ENCODE measurements at places on chromosomes 2 and 18.
A peak's percentile ranks its signal among the peaks of the same experiment; 100 is the strongest.

DNA sequence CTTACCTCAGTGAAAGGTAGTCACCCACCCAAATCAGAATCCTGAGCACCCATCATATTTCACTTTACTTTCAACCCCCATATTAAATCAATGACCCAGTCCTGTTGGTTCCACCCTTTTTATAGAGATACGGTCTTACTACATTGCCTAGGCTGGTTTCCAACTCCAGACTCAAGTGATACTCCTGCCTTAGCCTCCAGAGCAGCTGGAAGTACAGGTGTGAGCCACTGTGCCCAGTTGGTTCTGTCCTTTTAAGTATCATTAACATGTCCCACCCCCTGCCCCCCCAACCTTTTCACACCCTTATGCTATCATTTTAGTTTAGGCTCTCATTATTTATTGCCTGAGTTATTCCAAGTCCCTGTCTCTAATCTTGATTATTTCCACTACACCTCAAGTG, 28.7 kb downstream of the MSH6 start:
- no peak for DNase-seq

DNA sequence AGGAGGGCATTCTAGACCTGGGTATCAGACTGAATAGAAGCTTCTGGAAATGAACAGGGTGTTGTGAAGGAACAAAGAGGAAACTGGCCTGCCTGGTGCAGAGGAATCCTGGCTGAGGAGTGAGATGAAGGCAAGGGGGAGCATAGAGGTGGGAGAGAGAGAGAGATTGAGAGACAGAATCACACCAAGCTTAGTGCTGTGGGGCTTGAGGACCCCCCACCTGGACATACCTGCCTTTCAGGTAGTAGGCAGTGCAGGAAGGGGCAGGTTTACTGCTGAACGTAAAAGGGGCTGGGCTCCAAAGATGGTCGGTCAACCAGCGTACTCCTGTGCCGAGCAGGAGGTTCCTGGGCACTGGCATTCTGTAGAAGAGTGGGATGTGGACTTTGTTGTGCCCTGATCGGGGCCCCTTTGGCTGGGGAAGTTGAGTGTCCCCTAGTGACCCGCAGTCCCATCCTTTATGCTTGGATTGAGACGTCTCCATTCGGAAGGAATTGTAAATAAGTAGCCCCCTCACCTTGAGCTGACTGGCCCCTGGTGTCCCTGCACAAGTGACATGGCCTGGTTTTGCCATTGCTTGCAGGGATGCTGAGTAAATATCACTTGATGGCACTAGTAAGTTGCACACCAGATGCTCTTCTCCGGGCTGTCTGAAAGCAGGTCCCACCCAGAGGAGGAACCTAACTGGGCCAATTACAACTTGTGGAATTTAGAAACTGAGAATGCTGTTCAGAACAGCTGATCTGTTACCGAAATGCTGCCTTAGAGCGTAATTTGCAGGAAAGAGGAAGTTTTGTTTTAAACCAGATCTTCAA, 1.4 kb downstream of the UBE2F start:
- peak; percentile 31 for DNase-seq

GRCh38 chr2:67645280-67646138, 248.4 kb downstream of the ETAA1 start:
- no peak for DNase-seq

DNA sequence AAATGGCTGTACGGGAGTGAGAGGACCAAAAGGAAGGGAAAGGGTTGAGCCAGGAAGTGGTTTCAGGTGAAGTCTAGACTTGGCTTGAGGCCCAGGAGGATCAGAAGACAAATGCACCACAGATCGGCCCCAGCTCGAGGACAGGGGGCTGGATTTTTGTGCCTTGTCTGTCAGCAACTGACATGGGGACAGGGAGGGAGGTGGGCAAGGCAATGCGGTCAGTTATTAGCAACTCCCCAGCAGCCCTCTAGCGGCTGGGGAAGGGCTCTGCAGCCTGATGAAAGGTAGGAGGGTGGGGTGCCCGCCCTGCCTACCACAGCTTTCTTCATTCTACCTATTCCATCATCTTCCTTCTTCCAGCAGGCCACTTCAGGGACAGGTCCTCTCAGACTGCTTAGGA, 50.0 kb downstream of the CPO start:
- no peak for DNase-seq

DNA sequence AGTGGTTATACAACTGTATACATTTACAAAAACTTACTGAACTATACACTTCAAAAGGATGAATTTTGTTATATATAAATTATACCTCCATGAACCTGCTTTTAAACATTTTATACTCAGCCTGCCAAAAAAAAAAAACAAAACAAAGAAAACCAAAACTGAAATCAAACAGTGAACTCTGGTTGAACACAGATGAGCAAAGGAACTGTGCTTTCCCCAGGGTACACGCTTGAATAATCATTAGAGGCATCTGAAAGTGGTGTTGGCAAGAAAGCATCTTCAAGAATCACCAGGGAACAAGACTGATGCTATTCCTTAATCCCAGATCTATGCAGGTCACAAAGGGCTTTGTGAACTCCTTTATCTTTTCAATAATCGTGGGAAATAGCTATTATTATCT, 77.0 kb upstream of the LYPD1 start:
- DNase-seq = no peak

DNA sequence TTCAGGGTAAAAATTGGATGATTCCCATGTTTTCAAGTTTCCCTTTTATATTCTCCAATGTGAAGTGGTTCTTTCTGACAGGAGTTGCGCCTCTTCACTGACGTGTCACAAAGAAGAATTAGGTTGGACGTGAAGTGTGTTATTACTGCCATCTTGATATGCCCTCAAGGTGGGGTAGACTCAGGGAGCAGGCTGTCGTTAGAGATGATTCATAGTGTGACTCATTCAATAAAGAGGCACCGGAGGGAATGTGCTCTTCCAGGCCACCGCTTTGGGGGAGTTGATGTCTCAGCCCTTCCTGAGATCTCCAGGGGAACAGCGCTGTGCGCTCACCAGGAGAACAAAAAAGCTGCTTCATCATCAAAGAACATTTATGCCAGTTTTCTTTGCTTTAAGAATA, 3.6 kb upstream of the DGKD start:
- DNase-seq = no peak

- no peak for DNase-seq
These were observed 607.5 kb downstream of the PLCL1 start for GRCh38 chr2:198411936-198412335.

DNA sequence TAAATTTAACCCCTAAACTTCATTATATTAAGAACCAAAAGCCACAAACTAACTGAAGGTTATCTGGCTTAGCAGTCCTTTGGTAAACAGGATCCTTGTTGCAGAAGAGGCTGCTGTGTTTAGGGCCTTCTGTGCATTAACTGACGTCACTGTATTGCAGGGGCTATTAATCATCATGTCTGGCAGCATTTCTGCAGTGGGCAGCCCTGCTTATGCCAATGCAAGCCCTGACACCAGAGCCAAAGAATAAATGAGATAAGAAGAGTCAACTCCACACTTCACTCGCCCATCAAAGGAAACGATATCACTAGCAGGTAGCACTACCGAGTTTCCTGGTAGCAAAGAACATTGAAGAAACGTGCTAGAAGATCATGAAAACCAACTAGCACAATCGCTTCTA, 110.6 kb downstream of the PLEKHM3 start:
- no peak for DNase-seq

DNA sequence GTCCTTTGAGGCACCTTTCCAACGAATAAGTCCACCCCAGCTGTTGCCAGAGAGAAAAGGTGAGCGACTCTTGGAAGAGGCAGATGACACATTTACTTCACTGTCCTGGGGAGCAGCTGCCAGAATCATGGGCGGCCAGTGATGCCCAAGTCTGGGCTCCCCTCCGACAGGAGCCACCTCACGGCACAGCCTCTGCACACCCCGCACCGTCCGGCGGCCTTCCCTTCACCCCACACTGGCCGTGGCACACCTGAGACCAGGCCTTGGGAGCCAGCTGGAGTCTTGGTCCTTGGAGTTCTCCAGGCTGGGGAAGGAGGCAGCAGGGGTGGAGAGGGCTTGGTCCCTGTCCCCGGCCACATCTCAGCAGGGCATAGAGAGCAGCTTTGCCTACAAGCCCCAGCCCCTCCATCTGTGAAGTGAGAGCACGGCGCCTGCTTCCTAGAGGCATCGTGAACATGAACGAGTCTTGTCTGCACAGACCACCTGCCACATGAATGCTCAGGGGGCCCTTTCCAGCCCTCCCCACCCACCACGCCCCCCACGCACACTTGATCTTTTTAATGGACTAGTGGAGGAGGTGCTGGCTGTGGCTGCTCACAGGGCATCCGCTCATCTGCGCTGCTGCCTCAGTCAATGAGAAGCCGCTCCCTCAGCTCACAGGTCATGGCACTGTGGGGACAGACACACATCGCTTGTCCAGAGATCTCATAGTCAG, 400.2 kb upstream of the MYT1L start:
- DNase-seq = no peak

Data from stimulated activated CD8-positive, alpha-beta memory T cell treated with anti-CD3 and anti-CD28 coated beads, Interleukin-4, amount 100 ng/mL, for 4 hours (primary cell).